A549 treated with Hydrocortisone at 1 μM for 4 hours (cell line): ENCODE measurements at places on chromosomes 1 and 21. TPM values are rescaled to one million over a fixed set of nuclear protein-coding genes. Genes with fewer than 3 reads are reported as not detected.

Gene GUCA2B
- 0.20 to 0.32 TPM (median 0.23 TPM) in 3 of 5 replicates, not detected in the others for total RNA-seq

Gene AADACL4
- not detected in 5 replicates for total RNA-seq

Gene OPRD1
- total RNA-seq = 0.02 to 0.07 TPM (median 0.03 TPM) in 4 of 5 replicates, not detected in the other

Gene COG2
- 19.2 to 24.9 TPM (median 19.5 TPM) in 5 replicates for total RNA-seq

Gene TRIM63
- total RNA-seq = 1.3 to 2.0 TPM (median 1.8 TPM) in 5 replicates

Gene FBXO2
- 6.1 to 10.7 TPM (median 9.5 TPM) in 5 replicates for total RNA-seq

Gene HSD3B1
- total RNA-seq = not detected in 5 replicates

Gene LMX1A
- not detected in 5 replicates for total RNA-seq
